Esophagus squamous epithelium (tissue), 5 donors: ENCODE measurements at places on chromosomes 2 and 18.

GRCh38 chr2:1864981-1865421 lies 120.7 kb upstream of the PXDN start:
- H3K4me1 ChIP-seq, result no peaks in the 10 kb centered on the region
- no peak for DNase-seq
- no peak overlapping the region for H3K4me3 ChIP-seq
- no peak overlapping the region for H3K27ac ChIP-seq

GRCh38 chr2:69298261-69298660 lies 88.8 kb downstream of the GFPT1 start:
- peaks cover 17% of the 10 kb centered on the region for H3K4me1 ChIP-seq
- no peak for DNase-seq
- H3K36me3 ChIP-seq, result no peaks in the 10 kb centered on the region
- H3K27ac ChIP-seq, result no peak overlapping the region
- H3K4me3 ChIP-seq, result no peak overlapping the region

- H3K27me3 ChIP-seq, result no peaks in the 10 kb centered on the region
- peaks cover 7% of the 10 kb centered on the region for H3K4me1 ChIP-seq
- DNase-seq, result no peak
- H3K4me3 ChIP-seq, result peak overlapping the region; percentile 81
- no peaks in the 10 kb centered on the region for H3K36me3 ChIP-seq
- peak overlapping the region; percentile 99 for H3K27ac ChIP-seq
Measured at GRCh38 chr18:62716619-62717168, 1.4 kb downstream of the PHLPP1 start.

DNA sequence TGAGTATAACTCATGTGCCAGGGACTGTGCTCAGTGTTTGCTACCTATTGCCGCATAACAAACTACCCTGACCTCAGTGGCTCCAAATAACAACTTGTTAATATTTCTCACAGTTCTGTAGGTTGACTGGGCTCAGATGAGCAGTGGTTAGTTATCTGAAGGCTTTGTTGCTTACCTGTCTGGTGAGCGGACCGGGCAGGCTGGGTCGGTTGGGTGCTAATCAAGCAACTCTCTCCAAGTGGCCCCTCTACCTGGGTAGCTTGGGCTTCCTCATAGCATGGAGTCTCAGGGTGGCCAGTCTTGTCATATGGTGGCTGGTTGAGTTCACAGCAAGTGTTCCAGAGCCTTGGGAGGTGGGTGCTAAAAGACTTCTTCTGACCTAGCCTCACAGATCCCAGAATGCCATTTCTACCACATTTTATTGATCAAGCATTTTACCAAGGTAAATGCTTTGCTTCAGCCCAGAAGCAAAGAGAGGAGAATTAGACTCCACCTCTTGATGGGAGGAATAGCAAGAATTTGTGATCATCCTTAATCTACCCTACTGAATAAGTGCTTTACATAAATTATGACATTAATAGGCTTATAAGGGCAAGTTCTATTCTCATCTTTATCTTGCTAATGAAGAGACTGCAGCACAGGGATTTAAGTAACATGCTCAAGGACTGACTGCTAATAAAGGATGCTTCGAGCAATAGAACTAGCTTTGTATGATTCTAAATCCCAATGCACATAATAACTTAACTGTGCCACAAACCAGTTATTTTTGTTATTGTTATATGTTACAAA lies 16.9 kb downstream of the RAB31 start:
- H3K4me1 ChIP-seq, result no peaks in the 10 kb centered on the region
- H3K36me3 ChIP-seq, result peaks cover 5% of the 10 kb centered on the region
- no peak overlapping the region for H3K27ac ChIP-seq
- H3K27me3 ChIP-seq, result no peaks in the 10 kb centered on the region
- no peak for DNase-seq
- H3K4me3 ChIP-seq, result no peak overlapping the region

DNA sequence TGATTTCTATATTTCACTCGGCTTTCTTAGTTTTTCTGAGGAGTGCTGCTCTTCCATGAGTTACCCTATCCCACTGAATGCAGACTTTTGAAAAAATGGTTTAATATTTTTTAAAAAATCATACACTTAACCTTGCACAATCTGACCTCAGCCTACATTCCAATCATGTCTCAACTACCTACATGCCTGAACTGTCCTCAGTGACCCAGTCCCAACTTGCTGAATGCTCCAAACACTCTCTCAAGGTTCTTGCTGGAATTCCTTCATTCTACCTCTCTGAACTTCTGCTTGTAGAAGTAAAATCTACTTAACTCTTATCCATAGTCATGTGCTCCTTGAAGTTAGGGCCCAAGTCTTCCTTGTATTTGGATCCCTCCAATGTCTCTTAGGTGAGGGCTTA lies 181.6 kb downstream of the XIRP2 start:
- no peaks in the 10 kb centered on the region for H3K4me1 ChIP-seq
- no peak overlapping the region for H3K4me3 ChIP-seq
- H3K27ac ChIP-seq, result no peak overlapping the region
- no peaks in the 10 kb centered on the region for H3K36me3 ChIP-seq

- no peaks in the 10 kb centered on the region for H3K27me3 ChIP-seq
- no peak overlapping the region for H3K4me3 ChIP-seq
- no peak overlapping the region for H3K27ac ChIP-seq
- H3K4me1 ChIP-seq, result no peaks in the 10 kb centered on the region
- no peaks in the 10 kb centered on the region for H3K36me3 ChIP-seq
Measured at GRCh38 chr2:193793914-193794313, 1599.2 kb upstream of the TMEFF2 start.

GRCh38 chr18:55541571-55541970 lies 46.4 kb downstream of the TCF4 start:
- H3K36me3 ChIP-seq, result no peaks in the 10 kb centered on the region
- peaks cover 2% of the 10 kb centered on the region for H3K4me1 ChIP-seq
- no peaks in the 10 kb centered on the region for H3K27me3 ChIP-seq
- H3K27ac ChIP-seq, result no peak overlapping the region

- no peak for DNase-seq
- H3K4me1 ChIP-seq, result no peaks in the 10 kb centered on the region
- H3K36me3 ChIP-seq, result no peaks in the 10 kb centered on the region
- H3K27me3 ChIP-seq, result no peaks in the 10 kb centered on the region
Measured at GRCh38 chr18:63511285-63511684, 30.9 kb upstream of the SERPINB12 start.

- DNase-seq, result no peak
- no peaks in the 10 kb centered on the region for H3K27me3 ChIP-seq
- no peaks in the 10 kb centered on the region for H3K36me3 ChIP-seq
- no peak overlapping the region for H3K27ac ChIP-seq
- peaks cover 11% of the 10 kb centered on the region for H3K4me1 ChIP-seq
Measured at GRCh38 chr2:162490052-162490717, 146.3 kb downstream of the GCA start.

GRCh38 chr2:112880696-112881095 lies 30.3 kb upstream of the IL37 start:
- H3K4me1 ChIP-seq, result no peaks in the 10 kb centered on the region
- no peak overlapping the region for H3K27ac ChIP-seq

- H3K27me3 ChIP-seq, result no peaks in the 10 kb centered on the region
- no peak for DNase-seq
- H3K4me1 ChIP-seq, result no peaks in the 10 kb centered on the region
- peaks cover 6% of the 10 kb centered on the region for H3K36me3 ChIP-seq
- no peak overlapping the region for H3K27ac ChIP-seq
Measured at GRCh38 chr2:190255676-190256075, 64.0 kb downstream of the HIBCH start.

GRCh38 chr2:46308629-46309028 lies 11.4 kb downstream of the EPAS1 start:
- no peak overlapping the region for H3K4me3 ChIP-seq
- DNase-seq, result no peak
- peak overlapping the region; percentile 82 for H3K27ac ChIP-seq
- H3K36me3 ChIP-seq, result no peaks in the 10 kb centered on the region

DNA sequence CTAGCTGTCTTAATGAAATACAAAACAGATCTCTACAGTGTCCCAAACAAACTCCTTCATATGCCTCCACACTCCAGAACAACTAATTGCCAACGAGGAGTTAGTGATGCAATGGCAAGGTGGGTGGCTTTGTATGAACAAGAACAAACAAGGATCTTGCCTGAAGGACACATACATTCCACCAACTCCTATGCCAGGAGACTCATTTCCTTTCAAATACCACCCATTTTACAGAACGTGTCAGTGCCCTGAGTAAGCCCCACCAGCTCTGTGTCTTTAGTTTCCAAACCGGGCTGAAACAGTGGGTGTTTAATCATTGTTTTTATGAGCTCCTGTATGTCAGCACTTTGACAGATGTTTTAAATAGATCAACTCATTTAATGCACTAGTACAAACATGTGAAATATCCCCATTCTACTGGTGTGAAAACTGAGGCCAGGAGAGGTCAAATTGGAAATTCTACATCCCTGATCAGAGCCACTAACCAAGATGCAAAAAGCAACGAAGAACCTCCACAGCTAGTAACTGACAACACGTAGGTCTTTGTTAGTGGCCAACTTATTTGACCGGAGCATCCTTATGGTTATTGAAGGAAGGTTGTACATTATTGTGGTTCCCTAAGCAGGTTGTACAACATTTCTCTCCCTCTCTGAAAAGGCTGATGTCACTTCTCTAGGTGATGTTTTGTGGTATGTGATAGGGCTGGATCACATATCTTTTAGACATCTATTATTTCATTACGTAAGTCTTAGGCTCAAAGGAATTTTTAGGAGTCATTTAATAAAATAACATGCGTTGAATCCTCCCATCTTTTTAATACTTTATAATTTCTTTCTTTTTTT lies 534.9 kb upstream of the TNP1 start:
- peak overlapping the region; percentile 19 for H3K27ac ChIP-seq
- no peaks in the 10 kb centered on the region for H3K36me3 ChIP-seq
- DNase-seq, result no peak
- no peaks in the 10 kb centered on the region for H3K27me3 ChIP-seq
- H3K4me1 ChIP-seq, result peaks cover 15% of the 10 kb centered on the region
- H3K4me3 ChIP-seq, result no peak overlapping the region

DNA sequence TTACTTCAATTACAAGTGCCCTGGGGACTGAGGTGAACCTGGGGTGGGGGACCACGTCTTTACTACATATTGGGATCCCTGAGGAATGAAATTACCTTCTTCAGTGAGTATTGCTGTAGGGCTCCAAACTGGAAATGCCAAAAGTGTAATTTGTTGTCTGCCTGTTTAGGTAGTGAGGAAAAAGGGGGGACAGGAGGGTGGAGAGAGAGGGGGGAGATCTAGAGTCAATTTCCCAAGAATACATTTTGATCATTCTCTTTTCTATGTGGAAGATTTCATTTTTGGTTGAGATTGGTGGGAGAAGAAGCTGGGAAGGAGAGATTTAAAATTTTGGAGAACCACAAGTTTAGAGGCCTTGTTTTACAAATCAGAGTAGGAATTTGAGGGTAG lies 101.1 kb downstream of the SPTBN1 start:
- no peaks in the 10 kb centered on the region for H3K36me3 ChIP-seq
- H3K4me3 ChIP-seq, result peak overlapping the region; percentile 71
- H3K4me1 ChIP-seq, result peaks cover 45% of the 10 kb centered on the region

- no peak overlapping the region for H3K4me3 ChIP-seq
- no peak overlapping the region for H3K27ac ChIP-seq
- H3K4me1 ChIP-seq, result peaks cover 37% of the 10 kb centered on the region
- no peaks in the 10 kb centered on the region for H3K27me3 ChIP-seq
- no peaks in the 10 kb centered on the region for H3K36me3 ChIP-seq
Measured at GRCh38 chr2:159595410-159596046, 20.8 kb downstream of the BAZ2B start.

- peaks cover 11% of the 10 kb centered on the region for H3K4me1 ChIP-seq
- H3K27me3 ChIP-seq, result no peaks in the 10 kb centered on the region
- no peak overlapping the region for H3K27ac ChIP-seq
- no peak overlapping the region for H3K4me3 ChIP-seq
- DNase-seq, result no peak
- no peaks in the 10 kb centered on the region for H3K36me3 ChIP-seq
Measured at GRCh38 chr18:63431180-63431579, 8.9 kb upstream of the VPS4B start.

- DNase-seq, result no peak
- no peak overlapping the region for H3K4me3 ChIP-seq
- H3K4me1 ChIP-seq, result no peaks in the 10 kb centered on the region
- H3K27ac ChIP-seq, result no peak overlapping the region
- no peaks in the 10 kb centered on the region for H3K27me3 ChIP-seq
Measured at GRCh38 chr2:155980941-155981560, 351.5 kb downstream of the NR4A2 start.

DNA sequence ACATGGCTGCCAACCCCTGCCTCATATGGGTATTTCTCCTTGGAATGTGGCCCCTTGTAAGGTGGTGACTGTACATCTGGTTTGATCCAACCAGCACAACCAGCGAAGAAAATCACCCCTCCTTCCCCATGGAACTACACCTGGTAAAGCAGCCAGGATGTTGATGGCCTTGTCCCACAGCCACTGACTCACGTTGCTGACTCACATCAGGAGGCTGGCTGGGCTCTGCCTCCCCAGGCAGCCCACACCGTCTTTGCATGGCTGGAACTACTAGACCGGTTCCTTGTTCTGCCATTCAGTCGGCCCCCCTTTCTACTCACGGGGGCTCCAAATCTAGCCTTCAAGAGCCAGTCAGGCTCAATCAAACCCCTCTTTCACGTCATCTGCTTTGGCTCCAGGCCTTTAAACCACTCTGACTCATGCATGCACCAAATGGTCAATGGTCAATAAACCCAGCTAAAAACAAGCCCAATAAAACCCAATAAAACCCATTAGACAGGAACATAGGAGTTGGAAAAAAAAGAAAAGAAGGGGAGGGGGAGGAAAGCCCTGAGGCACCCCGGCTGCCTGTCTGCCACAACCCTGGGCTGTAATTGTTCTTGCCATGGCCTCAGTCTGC lies 114.8 kb downstream of the PLB1 start:
- no peaks in the 10 kb centered on the region for H3K27me3 ChIP-seq
- H3K4me3 ChIP-seq, result no peak overlapping the region
- peak overlapping the region; percentile 73 for H3K27ac ChIP-seq
- peaks cover 24% of the 10 kb centered on the region for H3K4me1 ChIP-seq
- no peak for DNase-seq

GRCh38 chr2:101306410-101306809 lies 2.1 kb downstream of the RNF149 start:
- H3K4me3 ChIP-seq, result peak overlapping the region; percentile 94
- H3K4me1 ChIP-seq, result peaks cover 56% of the 10 kb centered on the region
- peak overlapping the region; percentile 95 for H3K27ac ChIP-seq
- H3K36me3 ChIP-seq, result no peaks in the 10 kb centered on the region
- DNase-seq, result no peak

DNA sequence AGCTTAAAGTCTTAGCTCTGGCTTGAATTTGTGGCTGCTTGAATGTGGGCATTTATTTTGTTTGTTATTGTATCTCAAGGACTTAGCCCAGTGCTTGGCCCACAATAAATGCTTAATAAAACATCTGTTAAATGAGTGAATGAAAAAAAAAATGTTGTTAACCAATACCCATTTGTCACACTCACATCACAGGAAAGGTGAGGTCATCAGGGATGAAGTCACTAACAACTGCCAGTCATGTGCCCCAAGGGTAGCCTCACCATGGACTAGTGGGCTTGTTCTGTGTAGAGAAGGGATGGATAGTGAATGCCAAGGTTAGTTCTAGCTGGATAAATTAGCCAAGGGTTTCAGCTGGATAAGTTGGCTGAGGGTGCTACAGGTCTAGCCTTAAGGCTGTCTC lies 3.0 kb downstream of the NRBP1 start:
- no peaks in the 10 kb centered on the region for H3K27me3 ChIP-seq
- no peak for DNase-seq
- peaks cover 20% of the 10 kb centered on the region for H3K36me3 ChIP-seq
- peaks cover 45% of the 10 kb centered on the region for H3K4me1 ChIP-seq

- no peaks in the 10 kb centered on the region for H3K27me3 ChIP-seq
- no peak overlapping the region for H3K4me3 ChIP-seq
- no peaks in the 10 kb centered on the region for H3K4me1 ChIP-seq
- H3K27ac ChIP-seq, result no peak overlapping the region
- H3K36me3 ChIP-seq, result no peaks in the 10 kb centered on the region
Measured at GRCh38 chr2:34241905-34242762, 643.0 kb upstream of the FAM98A start.

GRCh38 chr2:122203523-122203922 lies 448.1 kb downstream of the TSN start:
- H3K36me3 ChIP-seq, result no peaks in the 10 kb centered on the region
- no peak overlapping the region for H3K27ac ChIP-seq
- H3K27me3 ChIP-seq, result no peaks in the 10 kb centered on the region
- H3K4me1 ChIP-seq, result no peaks in the 10 kb centered on the region
